ENCODE measurements at places on chromosomes 13 and 19.

GRCh38 chr13:97242755-97243497, 20.8 kb downstream of the MBNL2 start:
- DNase-seq = no peak

DNA sequence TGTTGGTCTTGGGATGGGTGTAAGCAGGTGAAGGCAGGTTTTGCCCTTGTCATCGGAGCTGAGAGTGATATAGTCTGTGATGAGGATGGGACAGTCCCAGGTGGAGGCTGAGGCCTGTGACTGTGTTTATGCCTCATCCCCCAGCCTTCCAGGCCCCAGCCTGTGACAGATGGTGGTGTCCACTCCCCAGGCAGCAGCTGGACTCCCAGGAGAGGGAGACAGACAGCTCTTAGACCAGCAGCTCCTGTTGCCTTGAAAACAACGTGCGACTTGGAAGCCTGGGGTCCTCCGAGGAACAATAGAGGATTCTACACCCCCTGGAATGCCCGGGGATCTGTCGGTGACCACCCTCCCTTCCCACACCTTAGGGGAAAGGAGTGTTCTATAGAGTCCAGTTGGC, 63.8 kb downstream of the CHST8 start:
- DNase-seq = no peak

DNA sequence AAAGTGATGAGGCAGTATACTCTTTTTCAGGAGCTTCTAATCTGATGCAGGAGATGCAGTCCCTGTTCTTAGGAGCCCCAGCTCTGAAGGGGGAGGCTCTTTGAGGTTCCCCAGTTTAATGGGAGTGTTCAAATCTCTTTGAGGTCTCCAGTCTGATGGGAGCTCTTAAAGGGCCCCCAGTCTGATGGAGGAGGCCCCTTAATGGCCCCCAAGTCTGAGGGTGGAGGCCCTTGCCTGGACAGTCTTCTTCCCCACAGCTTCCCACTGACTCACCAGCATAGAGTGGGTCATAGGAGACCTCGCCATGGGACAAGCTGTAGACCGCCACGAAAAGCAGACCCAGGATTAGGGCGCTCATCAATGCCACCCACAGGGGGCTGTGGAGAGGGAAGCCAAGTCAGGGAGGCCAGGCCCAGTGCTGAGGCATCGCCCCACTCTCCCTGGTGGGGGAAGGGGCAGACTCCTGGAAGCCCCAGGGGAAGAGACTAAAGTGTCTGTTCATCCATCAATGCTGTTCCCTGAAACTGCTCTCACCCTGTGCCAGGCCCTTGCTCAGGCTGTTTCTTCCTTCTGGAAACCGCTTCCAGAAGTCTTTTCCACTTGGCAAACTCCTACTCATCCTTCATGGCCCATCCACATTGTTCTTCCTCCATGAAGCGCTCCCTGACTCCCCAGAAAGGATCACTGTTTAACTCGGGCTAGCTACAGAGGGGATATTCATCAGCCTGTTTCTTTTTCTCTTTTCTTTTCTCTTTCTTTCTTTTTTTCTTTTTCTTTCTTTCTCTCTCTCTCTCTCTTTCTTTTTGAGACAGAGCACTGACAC, 2.1 kb downstream of the TM6SF2 start:
- no peak for DNase-seq

DNA sequence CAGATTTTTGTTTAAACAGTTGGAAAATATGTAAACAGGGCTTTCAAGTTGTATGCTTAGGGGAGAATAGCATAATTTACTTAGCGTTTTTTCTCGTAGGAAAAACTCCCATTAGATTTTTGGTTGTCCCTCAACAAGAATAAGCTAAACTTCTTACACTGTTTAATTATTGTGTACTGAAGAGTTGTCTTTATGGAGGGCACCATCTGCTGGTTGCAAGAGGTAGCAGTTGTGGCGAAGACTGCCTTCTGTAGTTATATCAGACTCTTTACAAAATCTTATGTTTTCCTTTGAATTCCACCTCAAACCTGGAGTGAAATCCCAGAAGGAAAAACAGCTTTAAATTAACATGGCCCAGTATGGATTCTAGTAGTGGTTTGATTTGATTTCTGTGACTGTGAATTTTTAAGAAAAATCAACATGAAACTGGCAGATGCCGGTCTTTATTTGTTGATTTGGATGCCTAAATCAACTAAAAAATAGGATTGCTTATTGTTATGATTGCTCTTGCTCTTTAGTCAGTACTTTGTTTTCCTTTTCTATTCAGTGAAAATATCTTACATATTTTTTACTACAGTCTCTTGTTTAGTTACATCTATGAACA, 53.4 kb downstream of the PDS5B start:
- peak; percentile 50 for DNase-seq

DNA sequence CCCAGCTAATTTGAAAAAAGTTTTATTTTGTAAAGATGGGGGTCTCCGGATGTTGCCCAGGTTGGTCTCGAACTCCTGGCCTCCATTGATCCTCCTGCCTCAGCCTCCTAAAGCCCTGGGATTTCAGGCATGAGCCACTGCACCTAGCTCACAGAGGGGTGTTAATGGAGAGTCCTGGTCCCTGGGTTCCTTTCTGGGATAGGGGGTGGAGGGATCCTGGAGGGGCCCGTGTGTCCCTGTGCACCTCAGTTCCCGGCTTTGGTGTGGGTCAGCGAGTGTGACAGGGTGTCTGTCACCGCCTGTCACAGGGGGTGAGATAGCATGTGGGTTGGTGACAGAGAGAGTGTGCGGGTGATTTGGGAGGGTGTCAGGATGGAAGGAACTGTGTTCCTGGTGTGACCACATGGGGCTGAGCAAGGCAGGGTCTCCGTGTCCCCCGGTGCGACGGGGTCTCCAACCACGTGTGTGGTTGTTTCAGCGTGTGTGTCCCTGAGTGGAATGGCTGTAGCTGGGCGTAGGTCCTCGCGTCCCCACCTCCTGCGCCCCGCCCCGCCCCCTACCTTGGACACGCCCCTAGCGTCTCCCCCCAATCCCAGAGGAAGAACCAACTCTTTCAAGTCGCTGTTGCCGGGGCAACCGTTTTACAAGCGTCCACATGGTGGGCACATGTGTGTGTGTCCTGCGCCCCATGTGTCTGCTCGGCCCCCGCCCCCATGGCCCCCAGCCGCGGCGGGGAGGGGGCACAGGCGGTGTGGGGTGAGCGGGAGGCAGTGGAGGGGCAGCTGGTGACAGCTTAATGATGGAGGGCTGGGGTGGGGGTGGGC, 2.9 kb upstream of the NRTN start:
- no peak for DNase-seq

DNA sequence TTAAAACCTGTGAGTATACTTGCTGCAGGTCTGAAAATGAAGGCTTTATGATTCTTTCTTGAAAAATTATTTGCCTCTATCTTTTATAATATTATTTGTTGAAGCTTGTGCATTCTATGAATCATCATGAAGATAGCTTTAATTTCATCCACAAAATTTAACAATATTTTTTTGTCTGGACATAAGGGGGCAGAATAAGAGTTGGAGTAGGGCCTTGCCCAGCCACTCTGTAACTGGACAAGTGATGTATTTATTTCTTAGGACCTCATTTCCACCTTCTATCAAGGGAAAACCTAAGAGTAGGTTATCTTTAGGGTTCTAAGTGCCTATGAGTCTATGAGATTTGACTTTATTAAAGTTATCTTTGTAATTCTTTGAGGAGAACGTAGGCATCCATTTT, 49.9 kb downstream of the N4BP2L1 start:
- no peak for DNase-seq

GRCh38 chr13:25678398-25678797, 306.6 kb downstream of the ATP8A2 start:
- DNase-seq = no peak

- DNase-seq = no peak
These were observed 152.0 kb upstream of the SLC10A2 start for GRCh38 chr13:103218253-103218652.

GRCh38 chr13:66965181-66965580, 265.0 kb downstream of the PCDH9 start:
- no peak for DNase-seq

GRCh38 chr13:112450118-112450903, 74.2 kb downstream of the SPACA7 start:
- DNase-seq = no peak

DNA sequence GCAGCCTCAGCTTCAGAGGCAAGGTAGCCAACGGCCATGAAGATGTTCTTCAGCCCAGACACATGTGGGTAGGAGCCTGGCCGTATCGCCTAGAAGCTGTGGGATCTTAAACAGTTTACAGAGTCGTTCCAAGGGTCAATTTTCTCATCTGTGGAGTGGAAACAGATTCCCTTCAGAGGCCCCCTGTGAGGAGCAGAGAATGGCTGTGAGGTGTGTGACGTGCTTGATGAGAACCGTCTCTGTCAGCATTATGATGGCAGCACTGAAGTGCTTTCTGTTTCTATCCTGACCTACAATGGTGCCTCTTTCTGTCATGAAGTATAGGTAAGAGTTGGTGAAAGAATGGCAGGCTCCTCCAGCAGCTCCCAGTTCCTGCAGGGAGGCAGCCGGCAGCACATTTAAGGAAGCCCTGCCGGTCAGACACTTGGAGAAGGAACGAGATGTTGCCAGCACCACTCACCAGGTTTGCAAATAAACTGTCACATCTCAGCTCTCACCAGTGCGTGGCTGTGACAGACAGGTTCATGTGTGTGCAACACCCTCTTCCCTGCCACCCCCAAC, 277.3 kb downstream of the FOXO1 start:
- DNase-seq = no peak

GRCh38 chr13:28286263-28286662, 147.9 kb downstream of the PAN3 start:
- DNase-seq = no peak

DNA sequence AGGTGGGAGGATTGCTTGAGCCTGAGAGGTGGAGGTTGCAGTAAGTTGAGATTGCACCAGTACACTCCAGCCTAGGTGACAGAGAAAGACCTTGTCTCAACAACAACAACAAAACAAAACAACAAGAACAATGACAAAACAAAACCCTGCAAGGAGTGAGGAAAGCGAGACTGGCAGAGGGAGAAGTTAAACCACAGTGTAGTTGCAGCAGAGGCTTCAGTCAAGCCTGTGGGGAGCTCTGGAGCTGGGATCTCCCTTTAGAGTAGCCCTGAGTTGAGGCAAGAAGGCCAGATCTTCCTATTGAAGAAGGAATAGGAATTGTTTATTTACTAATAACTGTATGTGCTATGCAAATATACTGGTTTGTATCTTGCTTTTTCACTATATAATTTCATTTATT, 25.3 kb upstream of the RNASEH2B start:
- DNase-seq = no peak

DNA sequence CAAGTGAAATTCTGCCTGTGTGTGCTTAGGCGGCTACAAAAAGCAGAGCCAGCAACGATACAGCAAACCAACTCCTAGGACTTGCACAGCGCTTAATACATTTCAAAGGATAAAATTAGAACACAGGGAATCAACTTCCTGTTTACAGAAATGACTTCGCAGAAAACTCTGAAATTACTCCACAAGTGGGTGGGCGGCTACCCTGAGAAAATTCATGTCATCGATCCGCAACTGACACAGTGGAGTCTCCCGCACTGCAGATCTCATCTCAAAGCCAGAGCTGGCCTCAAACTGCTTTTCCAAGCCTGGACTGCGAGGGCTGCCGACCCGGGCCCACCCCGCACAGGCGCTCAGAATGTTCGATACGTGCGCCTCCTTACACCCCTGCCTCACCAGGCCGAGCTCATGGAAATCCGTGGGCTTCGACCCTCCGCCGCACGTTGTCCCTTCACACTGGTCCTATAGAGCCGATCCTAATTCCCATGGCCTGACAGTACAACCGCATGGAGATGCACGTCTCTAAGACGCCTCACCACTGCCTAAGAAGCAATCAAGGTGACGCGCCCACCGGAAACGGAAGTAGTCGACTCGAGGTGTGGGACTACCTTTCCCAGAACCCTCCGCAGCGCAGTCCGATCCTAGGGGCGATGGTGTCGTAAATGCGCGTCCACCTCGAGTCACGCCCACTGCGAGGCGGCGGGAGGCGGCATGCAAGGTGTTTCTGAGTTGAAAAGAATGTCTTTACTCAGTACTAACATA, at the start of gene ZNF229:
Gene ZNF229 (minus strand): TSS at position 557 of the 759 bp plus-strand sequence. CDS start 5,625 bp downstream, outside the sequence.
- peak; percentile 77 for DNase-seq

DNA sequence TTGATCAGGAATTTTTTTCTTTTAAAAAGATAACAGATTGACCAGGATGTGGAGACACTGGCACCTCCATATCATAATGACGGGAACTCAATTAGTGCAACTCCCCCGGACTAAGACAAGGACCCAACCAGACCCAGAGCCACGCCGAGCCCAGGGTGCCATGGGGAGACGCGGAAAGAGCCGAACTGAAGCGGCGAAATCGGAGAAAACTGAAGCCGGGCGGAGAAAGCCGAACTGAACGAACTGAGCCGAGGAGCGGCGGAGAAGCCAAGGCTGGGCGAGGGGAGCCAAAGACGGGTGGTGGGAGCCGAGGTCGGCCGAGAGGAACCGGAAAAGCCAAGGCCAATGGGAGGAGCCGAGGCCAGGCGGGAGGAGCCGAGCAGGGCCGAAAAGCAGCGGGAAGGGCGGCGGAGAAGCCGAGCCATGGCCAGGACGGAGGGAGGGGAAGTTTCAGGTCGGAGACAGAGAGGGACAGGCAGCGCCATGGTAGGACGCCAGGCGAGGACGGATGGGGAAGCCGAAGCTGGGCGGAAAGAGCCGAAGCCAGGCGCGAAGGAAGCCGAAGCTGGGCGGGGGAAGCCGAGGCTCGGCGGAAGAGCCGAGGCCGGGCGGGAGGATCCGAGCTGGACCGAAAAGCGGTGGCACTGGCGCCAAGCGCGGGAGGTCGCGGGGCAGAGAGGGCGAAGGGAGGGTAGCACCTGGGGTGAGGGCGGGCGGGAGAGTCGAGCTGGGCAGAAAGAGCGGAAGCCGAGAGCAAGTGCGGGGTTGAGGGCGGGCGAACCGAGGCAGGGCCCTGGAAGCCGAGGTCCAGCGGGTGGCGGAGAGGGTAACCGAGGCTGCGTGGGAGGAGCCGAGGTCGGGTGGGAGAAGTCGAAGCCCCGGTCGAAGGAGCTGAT, 29.4 kb downstream of the ZNF557 start:
- peak; percentile 85 for DNase-seq

GRCh38 chr13:49878682-49879081, 57.5 kb downstream of the SPRYD7 start:
- DNase-seq = no peak

- no peak for DNase-seq
These were observed 69.6 kb downstream of the ERCC5 start for GRCh38 chr13:102915393-102915930.

DNA sequence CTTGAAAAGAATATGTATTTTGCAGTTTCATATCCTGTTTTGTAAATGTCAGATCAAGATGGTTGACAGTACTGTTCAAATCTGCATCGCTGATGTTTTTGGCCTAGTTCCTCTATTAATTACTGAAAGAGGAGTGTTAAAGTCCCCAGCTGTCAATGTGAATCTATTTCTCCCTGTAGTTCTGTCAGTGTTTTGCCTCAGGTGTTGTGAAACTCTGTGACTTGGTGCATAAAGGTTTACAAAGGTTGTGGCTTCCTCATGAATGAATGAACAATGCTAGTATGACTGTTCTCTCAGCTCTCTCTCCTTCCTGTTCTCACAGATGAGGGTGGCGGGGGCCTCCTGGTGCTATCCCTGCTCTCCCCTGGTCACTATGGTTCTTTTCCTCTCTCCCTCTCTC, 142.4 kb downstream of the MYCBP2 start:
- no peak for DNase-seq

- DNase-seq = no peak
These were observed 233.4 kb upstream of the CSNK1A1L start for GRCh38 chr13:37338726-37339385.

GRCh38 chr19:33691736-33692135, 70.0 kb downstream of the CHST8 start:
- no peak for DNase-seq
